ENCODE measurements at places on chromosomes 2 and 18.

DNA sequence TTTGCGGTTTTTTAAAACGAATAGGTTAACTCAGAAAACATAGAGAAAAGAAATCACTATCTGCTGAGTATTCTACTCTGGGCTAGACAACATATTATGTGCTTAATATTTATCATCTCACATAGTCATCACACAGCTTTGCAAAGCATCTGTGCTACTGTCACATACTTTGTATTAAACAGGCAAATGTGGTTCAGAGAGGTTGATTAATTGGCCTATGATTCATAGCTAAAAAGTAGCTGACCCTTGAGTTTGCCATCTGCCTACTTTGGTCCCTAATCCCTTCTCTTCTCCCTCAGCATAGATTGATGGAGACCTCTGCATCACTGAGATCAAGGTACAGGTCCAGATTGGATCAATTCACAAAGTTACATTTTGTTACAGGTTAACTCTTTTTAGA, 21.4 kb downstream of the ANKRD30B start:
- no peak for DNase-seq

- DNase-seq, result no peak
Measured at GRCh38 chr2:31831585-31831984, 179.2 kb downstream of the MEMO1 start.

GRCh38 chr18:54436501-54436900, 78.8 kb downstream of the C18orf54 start:
- no peak for DNase-seq

DNA sequence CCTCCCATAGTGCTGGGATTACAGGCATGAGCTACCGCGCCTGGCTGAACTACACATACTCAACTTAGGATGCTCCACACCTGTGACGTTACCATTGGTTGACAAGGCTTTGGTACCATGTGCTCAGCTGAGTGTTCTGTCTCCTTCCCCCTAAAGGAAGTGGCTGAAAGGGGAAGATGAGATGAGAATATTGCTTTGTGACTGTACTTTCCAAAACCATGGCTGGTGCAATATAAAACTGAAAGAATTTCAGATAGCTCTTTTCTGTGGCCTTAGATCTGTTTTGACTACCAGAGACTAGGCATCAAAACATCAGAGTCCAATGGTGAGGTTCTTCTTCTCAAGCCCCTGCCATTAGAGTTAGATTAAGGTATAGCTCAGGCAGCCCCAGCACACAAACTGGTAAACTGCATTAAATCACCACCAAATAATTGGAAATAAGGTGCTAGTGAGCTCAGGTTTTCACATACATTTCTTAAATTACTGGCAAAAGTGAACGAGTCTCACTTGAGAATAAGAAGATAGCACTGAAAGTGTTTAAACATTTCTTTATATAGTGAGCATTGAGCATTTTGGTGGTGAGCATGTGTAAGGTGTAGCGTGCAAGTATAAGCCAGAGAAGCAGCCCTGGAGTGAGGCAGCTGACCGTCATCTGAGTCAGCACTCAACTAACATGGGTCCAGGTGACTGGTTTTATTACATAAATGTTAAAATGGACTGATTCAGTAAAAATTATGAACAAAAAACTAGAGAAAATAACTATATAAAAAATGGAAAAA, 113.5 kb upstream of the FZD5 start:
- DNase-seq, result no peak

DNA sequence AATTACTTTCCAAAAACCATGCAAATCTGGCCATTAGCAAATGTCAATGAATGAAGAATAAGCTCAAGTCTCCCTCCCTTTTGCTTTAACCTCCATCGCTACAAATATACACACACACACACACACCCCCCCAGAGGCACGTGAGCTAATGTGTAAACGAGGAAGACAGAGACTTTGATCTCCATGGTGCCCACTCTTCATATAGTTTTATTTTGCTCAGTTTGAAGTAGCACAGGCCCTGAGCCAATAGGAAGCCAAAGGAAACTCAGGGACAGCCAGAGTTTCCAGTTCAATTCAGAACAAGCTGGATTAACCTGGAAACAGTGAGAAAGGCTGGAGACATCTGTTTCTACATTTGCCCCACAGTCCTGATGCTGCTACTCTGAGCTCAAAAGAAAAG, 248.4 kb upstream of the MEIS1 start:
- DNase-seq, result no peak

DNA sequence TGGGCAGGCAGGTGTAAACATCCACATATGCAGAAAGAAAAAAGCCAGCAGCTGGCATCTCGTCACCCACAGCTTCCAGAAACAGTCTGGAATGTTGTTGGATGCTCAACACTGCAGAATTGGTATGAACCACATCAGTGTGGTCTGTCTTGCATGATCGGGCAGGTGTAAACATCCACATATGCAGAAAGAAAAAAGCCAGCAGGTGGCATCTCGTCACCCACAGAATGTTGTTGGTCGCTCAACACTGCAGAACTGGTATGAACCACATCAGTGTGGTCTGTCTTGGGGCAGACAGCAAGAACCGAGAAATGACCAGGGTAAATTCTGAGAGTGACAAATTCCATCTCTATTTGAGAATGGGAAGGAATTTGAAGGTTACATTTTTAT, 39.6 kb downstream of the DOCK10 start:
- DNase-seq, result no peak

GRCh38 chr2:198314559-198315153, 510.3 kb downstream of the PLCL1 start:
- DNase-seq, result peak; percentile 48

DNA sequence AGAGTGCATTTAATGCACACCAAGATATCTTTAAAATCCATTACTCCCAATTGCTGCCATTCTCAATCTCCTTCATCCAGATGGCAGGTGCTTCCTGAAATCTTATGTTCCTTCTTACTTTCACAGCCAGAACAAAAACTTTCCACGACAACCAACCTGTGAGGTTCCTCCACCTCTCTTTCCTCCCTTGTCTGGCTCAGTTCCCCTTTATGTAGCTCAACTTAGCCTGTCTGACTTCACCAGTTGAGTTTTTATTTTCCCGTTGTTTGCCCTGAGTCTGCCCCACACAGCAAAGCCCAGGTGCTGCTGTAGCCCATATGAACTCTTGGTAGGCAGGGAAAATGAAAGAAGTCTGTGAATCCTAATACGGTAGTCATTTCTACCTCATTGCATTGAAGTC, 112.5 kb downstream of the MREG start:
- DNase-seq, result no peak

- DNase-seq, result no peak
Measured at GRCh38 chr18:34803877-34804400, 93.8 kb downstream of the DTNA start.

DNA sequence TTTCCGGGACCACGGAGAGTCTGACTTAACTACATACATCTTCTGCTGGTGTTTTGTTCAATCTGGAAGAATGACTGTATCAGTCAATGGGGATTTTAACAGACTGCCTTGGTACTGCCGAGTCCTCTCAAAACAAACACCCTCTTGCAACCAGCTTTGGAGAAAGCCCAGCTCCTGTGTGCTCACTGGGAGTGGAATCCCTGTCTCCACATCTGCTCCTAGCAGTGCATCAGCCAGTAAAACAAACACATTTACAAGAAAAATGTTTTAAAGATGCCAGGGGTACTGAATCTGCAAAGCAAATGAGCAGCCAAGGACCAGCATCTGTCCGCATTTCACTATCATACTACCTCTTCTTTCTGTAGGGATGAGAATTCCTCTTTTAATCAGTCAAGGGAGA, 23.1 kb downstream of the ICOS start:
- DNase-seq, result no peak

DNA sequence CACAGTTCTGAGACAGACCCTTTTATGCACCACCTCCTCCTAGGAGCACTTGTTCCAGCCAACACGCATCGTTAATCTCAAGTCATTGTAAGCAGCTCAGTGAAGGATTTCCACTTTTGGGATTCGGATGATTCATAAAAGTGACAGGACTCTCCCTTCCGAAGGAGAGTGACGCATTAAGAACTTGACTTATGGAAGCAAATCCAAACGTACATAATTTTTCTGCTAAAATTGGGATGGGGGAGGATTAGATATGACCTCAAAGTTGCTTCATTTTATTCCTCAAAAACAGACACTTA, 165.7 kb downstream of the TWIST2 start:
- no peak for DNase-seq

GRCh38 chr2:179899666-179900065, 38.3 kb upstream of the ZNF385B start:
- DNase-seq, result no peak

- no peak for DNase-seq
Measured at GRCh38 chr2:3033315-3033714, 344.3 kb downstream of the EIPR1 start.

DNA sequence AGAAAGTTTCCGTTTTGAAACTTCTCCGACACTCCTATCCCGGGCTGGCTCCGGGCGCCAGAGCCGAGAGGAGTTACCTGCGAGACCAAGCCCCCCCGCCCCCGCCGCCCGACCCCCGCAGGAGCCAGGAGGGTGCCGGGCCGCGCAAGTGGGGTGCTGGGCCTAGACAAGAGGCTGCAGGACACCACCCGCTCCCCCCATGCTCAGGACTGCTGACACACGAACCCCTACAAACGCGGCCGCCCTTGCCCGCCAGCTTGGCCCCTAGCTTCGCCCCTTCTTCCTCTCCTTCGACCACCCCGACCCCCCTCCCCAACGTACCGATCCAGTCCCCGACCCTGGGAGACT, 497 bp downstream of the PLA2R1 start:
- DNase-seq, result no peak

GRCh38 chr2:146228020-146228393, 1616.8 kb upstream of the ACVR2A start:
- DNase-seq, result no peak

DNA sequence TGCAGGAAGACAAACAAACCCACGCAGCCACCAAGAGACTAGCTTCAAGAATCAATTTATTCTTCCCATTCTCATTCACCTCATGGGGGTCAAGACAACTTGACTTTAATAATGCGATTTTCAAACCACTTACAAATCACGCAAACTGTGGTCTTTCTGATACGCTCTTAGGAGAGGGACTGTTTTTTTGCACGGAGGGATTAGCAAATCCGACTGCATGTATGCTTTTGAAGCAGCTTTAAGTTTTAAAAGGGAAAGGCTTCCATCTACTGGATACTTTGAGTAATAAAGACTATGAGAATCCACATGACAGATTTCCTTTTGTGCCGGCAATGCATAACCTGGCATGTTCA, 322.9 kb upstream of the KCNJ3 start:
- DNase-seq, result peak; percentile 57

GRCh38 chr2:189249901-189250300, 70.3 kb upstream of the COL5A2 start:
- no peak for DNase-seq

GRCh38 chr2:172819943-172820342, 84.3 kb downstream of the RAPGEF4 start:
- DNase-seq, result no peak

DNA sequence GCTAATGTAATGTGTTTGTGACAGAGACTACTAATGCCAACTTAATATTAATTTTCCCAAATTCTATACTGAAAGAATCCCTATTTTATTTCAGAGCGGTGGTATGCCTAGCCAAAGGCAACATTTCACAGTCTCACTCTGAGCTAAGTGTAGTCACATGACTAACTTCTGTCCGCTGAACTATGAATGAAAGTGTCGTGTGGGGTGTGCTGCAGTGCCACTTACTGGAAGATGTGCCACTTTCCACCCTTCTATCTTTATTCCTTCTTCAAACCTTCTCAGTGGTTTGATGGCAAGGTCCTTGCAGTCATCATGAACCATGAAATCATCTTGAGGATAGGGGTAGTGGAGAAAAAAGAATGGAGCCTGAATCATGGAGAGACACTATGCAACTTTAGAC, 47.3 kb upstream of the C1D start:
- DNase-seq, result no peak

GRCh38 chr18:79789091-79789891, 8.4 kb upstream of the KCNG2 start:
- no peak for DNase-seq

- DNase-seq, result no peak
Measured at GRCh38 chr2:102421890-102422759, 835 bp upstream of the IL18RAP start.

DNA sequence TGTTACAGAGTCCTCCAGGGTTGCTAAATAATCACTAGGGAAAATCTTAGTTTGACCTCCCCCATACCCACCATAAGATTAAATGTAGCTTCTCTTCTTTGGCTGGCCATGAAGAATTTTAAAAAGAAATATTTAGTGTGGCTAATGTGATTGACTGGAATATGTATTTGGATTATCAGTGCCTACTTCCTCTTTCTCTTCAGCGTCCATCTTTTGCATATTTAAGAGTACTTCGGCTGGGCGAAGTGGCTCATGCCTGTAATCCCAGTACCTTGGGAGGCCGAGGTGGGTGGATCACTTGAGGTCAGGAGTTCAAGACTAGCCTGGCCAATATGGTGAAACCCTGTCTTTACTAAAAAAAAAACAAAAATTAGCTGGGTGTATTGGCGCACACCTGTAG, 28.8 kb downstream of the ADAM23 start:
- no peak for DNase-seq

DNA sequence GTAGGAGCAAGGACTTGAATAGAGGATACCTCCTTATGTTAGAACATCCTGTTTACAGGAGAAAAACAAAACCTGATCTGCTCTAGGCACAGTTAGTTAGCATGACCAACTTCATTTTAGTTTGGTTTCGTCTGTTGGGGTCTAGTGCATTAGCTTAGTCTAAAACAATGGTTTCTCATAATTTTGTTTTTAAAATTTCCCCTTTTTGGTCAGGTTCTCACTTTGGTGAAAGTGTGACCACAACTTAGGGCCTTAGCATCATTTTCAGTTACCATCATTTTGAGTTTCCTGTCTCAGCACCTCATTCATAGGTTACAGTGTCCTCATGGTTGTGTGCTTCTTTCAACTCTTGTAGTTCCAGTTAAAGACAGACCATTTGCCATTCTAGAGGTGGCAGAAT, 1277.0 kb upstream of the SLC39A10 start:
- no peak for DNase-seq

Measured in NCI-H2081 treated with DMSO at 0.1 percent for 48 hours (cell line).